ENCODE measurements at places on chromosomes 13 and 19.

DNA sequence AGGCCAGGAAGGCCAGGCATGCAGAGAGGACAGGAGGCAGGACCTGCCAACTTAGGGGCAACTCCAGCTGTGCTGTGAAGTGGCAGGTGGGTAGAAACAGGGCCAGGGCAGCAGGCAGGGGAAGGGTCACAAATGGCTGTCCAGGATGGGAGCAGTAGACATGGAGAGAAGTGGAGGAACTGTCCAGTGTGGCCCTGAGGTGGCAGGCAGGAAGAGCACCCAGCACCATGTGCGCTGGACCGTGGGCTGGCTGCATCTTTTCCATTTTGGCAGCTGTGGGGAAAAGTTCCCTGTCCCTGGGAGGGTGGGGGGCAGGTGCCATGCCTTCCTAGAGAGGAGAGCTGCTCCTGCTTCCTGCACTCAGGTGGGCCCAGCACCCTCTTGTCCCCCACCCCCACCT is 13.8 kb downstream of the DEDD2 start:
- no peak for DNase-seq

- peak; percentile 97 for DNase-seq
These were observed at the start of gene CCDC8 for GRCh38 chr19:46413262-46414031. CCDC8 (minus strand) TSS chr19:46413564; CDS start chr19:46412810, 754 bp downstream.

DNA sequence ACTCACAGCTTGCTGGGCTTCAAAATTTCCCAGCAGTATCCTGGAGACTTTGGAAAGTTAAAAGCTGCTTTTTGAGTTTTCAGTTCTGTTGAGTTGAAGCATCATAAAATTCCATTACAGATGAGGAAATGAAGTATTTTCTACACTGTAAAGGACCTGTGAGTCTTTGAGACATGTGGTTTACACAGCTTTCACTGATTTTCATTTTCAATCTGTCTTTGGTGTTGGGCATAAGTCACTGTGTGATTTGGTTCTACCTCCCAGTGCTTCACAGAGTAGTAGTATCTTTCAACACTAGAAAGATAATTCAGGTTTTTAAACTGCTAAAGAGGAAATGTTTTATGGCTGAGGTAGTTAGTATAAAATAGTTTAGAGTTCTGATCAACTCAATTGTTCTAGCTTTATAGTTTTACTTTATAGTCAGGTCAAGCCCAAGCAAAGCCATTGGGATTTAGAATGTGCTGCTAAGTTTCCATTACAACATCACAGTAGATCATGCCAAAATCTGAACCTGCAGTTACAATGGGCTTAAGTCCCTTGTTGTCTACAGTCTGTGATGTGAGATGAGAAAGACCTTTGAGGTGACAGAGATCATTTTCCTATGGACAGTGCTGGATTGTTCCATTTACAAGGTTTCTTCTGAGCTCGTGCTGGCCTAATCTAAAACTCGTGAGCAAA is 161.6 kb downstream of the FLT1 start:
- DNase-seq = no peak

DNA sequence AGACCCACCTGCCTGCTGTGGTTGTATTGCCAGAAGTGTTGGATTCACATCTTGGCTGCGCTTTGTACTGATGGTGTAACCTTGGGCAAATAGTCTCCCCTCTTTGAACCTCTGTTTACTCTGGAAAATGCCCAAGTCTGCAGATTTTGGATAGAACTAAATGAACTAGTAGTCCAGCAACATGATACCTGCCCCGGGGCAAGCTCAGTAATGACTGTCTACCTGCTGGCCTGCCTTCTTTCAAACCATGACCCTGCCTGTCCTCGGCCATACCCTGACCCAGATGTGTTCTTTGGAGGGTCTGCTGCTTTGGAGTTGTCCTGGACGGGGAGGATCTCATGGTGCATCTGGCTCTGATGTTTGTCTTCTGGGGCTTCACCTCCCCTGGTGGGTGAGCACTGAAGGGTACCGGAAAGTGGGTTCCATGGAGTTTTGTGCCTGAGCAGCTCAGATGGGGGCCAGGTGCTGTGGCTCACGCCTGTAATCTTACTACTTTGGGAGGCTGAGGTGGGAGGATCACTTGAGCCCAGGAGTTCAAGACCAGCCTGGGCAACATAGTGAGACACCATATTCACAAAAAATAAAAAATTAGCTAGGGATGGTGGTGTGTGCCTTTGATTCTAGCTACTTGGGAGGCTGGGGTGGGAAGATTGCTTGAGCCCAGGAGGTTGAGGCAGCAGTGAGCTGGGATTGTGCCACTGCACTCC is 59.5 kb downstream of the TNFRSF19 start:
- no peak for DNase-seq

DNA sequence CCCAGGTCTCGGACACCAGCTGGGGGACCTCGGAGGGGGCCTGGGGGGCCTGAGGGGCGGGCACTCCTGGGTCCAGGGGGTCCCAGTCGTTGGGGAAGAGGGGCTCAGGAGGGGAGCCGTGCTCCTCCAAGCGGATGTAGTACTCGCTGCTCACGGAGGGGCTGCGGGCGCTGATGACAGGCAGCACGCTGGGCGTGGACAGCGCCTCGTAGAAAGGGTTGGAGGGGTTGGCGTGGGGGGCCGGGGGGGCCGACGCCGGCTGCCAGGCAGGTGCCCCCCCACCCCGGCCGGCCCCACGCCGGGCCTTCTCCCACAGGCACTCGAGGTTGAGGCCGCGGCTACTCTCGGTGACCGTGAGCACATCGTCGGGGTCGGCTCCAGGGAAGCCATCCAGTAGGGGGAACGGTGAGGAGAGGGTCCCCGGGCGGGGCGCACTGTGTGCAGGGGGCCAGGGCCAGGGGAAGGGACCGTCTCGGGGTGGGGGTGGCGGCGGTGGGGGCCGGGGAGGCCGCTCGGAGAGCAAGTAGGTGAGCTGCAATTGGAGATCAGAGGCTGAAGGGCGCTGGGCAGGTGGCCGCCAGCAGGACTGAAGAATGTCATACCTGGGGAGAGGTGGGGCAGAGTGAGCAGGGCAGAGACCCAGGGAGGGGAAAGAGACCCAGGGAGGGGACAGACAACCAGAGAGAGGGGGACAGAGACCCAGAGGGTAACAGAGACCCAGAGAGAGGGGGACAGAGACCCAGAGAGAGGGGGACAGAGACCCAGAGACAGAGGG is 12.1 kb downstream of the LMTK3 start:
- DNase-seq = no peak

DNA sequence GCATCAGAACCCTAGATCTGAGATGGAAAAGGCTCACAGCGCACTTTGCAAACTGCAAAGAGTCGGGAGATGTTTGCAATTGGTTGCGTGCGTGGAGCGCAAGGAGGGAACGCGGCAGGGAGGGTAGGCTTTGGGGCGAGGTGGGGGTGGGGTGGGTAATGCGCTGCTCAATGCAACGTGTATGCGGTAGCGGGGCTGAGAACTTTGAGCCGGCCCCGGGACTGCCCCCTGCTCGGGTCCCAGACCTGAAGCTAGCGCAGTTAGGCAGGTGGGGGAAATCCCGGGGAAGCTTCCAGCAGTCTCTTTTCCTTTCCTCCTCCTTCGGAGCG is 971 bp downstream of the FOSB start:
- no peak for DNase-seq

DNA sequence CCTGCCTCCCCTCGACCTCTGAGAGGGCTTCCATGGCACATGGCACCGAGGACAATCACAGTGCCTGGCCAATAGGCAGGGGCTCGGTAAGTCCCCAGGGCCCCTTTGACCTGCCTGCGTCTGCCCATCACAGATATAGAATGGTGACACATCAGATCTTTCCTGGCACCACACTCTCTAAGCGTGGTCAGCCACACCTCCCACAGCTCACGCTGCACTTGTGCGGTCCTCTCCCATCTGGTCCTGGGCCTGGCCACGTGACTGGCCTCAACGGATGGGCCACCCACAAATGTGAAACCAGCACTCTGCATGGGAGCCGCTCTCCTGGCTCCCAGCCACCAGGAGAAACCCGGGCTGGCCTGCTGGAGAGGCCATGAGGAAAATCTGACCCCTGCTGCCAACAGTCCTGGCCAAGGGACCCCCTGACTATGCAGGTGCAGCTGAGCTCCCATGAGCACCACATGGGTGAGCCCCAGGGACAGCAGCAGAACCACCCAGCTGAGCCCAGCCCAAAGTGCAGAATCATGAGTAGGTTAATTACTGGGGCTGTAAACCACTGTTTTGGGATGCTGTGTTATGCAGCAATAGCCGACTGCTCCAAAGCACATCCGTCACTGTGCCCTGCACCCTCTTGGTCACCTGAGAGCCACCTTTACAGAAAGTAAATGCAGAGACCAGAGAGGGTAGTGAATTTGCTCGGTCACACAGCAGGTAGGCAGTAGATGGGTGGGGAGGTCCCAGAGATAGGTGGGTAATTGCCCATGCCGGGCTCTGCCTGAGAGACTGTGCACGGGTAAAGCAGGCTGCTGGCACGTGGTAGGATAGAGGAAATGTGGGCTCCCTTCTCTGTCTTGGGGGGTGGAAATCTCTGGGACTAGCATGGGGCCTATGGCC is 9.7 kb upstream of the MEF2B start:
- DNase-seq = no peak

GRCh38 chr13:49760558-49760957 is 31.9 kb downstream of the KPNA3 start:
- DNase-seq = no peak

DNA sequence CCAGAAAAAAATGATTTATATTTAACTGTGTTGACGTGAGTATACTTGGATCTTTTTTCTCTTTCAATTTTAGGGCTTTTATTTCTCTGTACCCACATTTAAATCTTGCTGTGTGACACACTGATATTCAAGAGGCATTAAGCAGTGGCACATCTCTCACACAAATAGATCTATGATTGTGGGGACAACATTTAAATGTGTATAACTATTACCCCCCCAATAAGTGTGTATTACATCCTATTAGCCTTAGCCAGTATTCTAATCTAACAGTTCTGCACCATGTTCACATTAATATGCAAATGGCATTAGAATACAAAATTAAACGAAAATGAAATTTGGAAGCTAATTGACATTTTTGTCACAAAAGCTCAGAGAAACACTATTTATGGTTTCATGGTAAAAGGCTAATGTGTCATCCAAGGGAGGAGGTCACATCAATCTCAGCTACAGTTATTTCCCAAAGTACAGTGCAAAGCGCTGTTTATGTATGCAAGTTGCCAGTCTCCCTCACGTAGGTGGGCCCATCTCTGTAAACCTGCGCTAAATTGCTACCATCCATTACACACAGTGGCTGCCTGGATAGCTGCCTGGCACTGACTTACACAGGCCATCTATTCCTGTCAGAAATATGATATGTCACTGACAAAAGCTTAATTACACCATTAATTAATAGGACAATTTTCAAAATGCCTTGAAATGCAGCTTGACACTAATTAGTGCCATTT is 984.7 kb upstream of the PCDH9 start:
- DNase-seq = no peak

DNA sequence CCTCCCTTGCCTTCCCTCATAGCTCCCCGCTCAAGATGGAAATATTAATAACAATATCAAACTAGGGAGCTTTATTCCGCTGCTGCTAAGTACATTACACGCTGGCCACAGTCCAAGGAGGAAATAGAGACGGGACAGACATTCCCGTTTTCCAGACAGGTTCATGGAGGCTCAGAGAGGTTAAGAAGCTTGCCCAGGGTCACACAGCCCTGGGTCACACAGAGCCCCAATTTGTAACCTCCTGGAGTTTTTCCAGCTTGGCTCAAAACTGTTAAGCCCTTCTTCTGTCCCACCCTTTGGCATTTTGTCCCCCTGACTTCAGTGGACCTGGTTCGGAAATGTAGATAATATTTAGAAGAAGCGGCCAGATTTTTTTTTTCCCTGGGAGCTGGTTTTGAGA is 2.0 kb downstream of the BICRA start:
- DNase-seq = no peak

DNA sequence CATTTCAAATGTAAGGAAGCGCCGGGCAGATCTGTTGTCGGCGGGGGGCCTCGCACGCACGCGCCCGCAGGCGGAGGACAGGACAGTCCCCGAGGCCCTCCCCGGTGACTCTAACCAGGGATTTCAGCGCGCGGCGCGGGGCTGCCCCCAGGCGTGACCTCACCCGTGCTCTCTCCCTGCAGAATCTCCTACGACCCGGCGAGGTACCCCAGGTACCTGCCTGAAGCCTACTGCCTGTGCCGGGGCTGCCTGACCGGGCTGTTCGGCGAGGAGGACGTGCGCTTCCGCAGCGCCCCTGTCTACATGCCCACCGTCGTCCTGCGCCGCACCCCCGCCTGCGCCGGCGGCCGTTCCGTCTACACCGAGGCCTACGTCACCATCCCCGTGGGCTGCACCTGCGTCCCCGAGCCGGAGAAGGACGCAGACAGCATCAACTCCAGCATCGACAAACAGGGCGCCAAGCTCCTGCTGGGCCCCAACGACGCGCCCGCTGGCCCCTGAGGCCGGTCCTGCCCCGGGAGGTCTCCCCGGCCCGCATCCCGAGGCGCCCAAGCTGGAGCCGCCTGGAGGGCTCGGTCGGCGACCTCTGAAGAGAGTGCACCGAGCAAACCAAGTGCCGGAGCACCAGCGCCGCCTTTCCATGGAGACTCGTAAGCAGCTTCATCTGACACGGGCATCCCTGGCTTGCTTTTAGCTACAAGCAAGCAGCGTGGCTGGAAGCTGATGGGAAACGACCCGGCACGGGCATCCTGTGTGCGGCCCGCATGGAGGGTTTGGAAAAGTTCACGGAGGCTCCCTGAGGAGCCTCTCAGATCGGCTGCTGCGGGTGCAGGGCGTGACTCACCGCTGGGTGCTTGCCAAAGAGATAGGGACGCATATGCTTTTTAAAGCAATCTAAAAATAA is 18.2 kb downstream of the IL17D start:
- peak; percentile 77 for DNase-seq

- DNase-seq = no peak
These were observed 472.3 kb downstream of the KLF12 start for GRCh38 chr13:73661687-73662425.

DNA sequence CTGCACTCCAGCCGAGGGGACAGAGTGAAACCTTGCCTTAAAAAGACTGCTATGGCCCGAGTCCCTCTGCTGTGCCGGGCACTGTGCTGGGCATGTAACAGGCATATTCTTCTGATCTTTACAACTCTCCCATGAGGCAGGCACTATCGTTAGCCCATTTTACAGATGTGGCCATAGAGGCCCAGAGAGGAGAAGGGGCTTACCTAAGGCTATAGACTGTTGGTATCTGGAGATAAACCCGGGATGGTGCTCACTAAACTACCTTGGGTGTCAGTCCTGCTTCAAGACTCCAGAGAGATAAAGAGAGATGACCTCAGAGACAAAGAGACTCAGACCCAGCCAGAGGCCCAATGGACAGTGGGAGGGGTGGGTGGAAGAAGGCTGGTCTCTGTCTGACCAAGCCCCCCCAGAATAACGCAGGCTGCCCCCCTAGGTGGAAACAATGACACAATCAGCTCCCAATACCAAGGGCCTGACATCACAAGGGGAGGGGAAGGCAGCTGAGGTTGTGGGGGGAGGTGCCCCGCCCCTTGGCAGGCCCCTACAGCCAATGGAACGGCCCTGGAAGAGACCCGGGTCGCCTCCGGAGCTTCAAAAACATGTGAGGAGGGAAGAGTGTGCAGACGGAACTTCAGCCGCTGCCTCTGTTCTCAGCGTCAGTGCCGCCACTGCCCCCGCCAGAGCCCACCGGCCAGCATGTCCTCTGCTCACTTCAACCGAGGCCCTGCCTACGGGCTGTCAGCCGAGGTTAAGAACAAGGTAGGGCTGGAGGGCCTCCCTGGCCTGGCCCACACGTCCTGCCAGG is at the start of gene CNN1:
CNN1 (plus strand) TSS at position 620 of the 805 bp plus-strand sequence; CDS start at position 697, 77 bp downstream.
- DNase-seq = peak; percentile 72

- DNase-seq = no peak
These were observed 4.9 kb upstream of the CLDN10 start for GRCh38 chr13:95547531-95548167.

- no peak for DNase-seq
These were observed 5.6 kb downstream of the ANGPTL8 start for GRCh38 chr19:11244846-11245589.
